ENCODE measurements at places on chromosomes 2 and 18.

DNA sequence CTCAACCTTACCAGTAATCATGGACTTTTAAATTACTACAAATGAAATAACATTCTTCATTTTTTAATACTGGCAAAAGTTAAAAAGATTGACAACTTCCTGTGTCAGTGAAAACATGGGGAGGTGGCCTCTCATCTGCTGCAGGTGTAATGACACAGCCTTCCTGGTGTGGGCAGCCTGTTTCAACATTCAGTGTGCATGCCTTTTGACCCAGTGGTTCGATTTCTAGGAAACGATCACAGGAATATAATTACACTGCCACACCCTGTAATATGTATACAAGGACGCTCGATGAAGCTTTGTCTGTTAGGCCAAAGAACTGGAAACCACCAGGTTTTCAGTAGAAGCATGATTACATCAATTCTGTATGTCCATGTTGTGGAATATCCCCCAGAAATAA is 68.7 kb downstream of the MTHFD2 start:
- DNase-seq, result peak; percentile 33

DNA sequence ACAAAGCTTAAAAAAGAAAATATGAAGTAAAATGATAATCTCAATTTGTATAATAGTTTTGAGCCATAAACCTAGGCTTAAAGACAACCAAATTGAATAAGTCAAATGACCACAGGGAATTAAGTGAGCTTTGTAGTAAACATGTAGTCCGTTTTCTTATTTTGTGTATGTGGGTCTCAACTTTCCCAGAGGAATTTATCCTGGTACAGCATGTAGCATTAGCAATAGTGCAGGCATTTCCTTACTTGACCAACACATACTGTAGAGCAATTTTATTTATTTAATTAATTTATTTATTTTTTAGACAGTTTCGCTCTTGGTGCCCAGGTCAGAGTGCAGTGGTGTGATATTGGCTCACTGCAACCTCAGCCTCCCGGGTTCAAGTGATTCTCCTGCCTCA is 37.5 kb upstream of the MTCL1 start:
- DNase-seq, result no peak

DNA sequence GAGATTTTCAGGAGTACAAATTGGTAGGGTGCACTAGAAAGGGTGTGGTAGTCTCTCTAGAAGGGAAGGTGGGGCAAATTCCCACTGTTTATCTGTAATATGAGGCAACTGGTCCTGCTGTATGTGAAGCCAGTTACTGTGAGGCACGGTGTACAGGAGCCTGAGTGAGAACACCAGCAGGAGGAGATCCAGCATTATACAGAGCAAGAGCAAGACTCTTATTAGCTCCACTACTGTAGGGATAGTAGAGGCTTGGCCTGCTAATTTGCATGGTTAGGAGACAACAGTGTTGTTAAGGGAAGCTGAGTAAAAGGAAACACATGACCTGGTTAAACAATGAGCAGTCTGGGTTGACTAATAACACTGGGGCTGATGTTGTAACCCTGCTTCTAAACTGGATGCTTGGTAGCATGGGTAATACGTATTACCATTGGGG is 76.3 kb upstream of the WDSUB1 start:
- no peak for DNase-seq

DNA sequence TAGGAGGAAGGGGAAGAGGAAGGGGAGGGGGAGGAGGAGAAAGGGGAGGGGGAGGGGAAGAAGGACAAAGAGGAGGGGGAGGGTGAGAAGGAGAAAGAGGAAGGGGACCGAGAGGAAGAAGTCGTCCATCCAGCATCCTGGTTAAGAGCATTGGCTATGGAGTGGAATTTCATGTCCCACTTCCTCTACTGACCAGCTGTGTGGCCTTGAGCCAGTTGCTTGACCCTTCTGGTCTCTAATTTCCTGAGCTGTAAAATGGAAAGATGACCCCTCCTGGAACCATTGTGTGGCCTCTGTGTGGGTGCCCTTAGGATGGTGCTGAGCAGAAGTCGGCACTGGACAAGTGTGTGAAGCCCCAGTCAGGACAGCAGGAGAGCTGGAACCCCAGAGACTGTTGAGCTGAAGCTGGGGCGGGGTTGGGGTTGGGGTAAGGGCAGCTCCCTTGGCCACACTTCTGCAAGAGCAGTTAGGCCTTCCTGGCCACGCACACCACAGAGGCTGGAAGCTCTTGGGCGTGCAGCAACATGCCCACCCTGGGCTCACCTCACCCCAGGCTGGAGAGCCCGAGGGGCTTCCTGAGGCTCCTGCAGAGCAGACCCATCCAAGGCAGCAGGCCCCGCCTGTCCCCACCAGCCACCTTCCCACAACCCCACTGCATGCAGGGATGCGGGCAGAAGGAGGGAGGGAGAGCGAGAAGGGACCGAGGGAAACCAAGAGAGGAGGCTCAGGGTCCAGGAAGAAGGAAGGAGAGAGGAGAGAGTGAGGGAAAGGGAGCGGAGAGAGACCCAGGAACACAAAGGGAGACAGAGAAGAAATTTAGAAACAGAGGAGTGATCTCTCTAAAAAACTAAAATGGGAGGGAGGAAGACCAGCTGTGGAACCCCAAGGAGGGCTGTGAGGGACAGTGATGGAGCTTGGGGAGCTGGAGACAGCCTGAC is 16.2 kb downstream of the ADRA2B start:
- DNase-seq, result no peak

DNA sequence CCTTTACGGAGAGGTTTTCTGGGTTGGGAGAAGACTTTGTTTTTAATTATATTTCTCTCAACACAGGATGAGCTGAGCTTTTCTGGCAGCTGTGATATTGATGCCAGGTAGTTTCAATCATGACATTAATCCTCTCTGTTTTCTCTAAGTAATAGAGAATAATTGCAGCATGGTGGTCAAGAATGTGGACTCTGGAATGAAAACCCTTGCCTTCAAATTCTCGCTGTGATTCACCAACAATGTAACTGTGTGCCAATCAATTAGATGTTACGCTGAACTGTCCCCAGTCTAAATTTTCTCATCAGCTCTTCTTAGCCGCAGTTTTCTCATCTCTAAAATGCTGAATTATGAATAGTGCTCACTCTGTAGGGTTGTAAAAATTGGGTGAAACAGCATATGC is 31.6 kb upstream of the PPM1B start:
- DNase-seq, result no peak

GRCh38 chr2:160306985-160307384 is 106.9 kb upstream of the ITGB6 start:
- DNase-seq, result no peak

DNA sequence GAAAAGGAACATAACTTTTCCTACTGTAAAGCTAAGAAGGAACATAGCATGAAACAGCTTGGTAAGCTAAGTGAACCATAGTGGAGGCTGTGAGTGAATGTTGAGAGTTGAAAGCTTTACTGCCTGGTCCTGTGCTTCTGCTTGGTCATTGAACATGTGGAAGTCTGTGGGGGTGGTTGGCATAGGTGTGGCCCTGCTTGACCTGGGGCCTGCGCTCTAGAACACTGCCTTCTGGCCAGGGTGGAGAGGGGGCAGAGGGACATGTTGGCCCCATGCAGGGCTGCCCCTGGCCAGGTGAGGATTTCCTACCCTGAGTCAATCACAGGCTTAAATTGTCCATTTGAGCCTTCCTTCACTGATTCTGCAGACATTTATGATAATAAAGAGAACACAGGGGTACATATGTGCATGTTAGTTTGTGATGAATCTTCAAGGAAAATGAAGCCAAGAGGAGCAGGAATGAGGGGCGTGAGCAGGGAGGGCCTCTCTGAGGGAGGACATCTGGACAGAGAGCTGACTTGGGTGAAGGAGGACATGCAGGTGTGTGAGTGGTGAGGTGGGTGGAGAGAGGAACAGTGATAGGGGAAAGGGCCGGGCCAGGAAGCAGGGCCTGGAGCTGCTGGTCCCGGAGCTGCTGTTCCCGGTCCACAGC is 16.6 kb downstream of the TRAF3IP1 start:
- no peak for DNase-seq

- no peak for DNase-seq
Measured at GRCh38 chr2:190311893-190312634, 7.6 kb downstream of the HIBCH start.

DNA sequence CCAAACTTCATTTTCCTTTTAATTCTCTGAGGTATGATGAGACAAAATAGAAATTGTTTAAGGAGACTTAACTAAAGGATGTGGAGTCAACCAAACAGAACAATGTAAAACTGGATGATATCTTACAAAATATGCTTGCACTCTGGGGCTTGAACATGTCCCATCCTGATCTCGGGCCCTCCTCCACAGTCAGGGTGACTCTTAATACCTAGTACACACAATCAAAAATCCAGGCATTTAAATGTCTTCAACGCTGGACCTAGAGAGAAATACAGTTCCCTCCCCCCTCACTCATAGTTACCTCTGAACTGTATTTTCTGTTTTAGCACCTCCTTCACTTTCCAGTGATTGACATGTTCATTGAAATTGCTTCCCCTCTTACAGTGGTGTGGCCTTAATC is 36.9 kb upstream of the SERPINB2 start:
- DNase-seq, result no peak

GRCh38 chr2:130288467-130289403 is 54.0 kb upstream of the IMP4 start:
- no peak for DNase-seq

GRCh38 chr2:239121600-239122012 is 273.7 kb downstream of the TWIST2 start:
- DNase-seq, result no peak

DNA sequence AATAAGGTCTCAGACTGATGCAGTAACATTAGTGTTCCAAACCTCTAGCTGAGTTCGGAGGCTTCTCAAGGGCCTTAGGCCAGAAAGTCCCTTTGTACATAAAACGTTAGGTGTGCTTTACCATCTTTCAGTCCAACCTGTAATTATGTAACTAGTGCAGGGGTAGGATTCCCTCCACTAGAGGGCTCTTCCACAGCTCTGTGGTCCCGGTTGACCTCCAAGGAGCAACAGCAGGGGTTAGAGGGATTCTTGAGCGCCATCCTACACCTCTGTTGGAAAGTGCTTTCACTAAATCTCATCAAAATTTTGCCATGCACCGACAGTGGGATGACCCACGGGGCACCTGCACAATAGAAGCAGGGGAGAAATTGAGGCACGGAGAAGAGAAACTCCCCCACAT is 155.8 kb upstream of the LRP1B start:
- no peak for DNase-seq

- DNase-seq, result no peak
Measured at GRCh38 chr2:136308611-136309010, 190.7 kb upstream of the CXCR4 start.

- no peak for DNase-seq
Measured at GRCh38 chr2:7419186-7419585, 502.0 kb downstream of the RNF144A start.

GRCh38 chr2:37361994-37362698 is 17.7 kb downstream of the QPCT start:
- no peak for DNase-seq

DNA sequence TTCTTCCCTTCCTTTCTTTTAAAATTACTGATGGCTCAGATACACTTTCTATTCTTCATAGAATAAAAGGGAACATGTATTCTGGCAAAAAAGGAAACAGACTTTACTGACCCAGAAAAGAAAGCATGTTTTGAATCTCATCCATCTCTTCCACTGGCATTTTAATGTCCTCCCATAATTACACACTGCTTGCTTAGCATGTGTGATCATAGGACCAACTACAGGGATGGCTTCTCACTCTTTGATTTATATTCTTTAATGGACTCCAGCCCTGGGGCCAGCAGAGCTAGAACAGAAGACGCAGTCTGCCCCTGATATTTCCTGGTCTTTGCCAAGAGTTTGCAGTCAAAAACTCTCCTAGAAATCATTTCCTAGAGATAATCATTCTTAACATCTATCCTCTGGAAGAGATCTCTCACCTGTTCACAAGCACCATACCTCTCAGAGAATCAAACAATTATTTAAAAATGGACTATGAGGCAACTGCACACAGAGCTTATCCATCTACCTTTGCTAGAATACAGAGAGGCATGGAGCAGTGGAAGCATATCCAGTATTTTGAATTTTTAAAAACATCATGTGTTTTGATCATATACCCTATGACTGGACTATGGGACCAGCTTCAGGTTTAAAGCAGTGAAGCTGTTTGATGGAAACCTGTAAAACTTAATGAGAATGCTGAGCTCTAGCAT is 429.1 kb downstream of the NRXN1 start:
- no peak for DNase-seq

GRCh38 chr2:33108483-33109443 is 162.0 kb downstream of the LTBP1 start:
- DNase-seq, result no peak

DNA sequence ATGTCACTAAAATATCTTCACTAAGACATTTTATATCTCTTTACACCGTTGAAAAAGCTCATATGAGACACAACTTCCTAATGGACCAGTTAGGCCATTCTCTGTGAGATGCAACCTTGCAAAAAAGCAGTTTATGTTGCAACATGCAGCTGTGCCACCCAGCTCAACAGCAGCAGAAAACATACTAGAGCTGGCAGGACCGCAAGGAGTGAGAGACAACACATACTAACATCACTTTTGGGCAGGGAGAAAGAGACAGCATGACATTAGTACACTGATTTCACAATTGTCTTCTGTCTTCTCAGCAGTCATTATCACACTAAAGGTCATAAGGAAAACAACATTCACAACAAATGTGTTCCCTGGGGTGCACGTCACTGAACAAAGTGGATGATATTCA is 122.9 kb downstream of the EPB41L3 start:
- DNase-seq, result no peak

GRCh38 chr18:23995180-23995579 is 19.4 kb upstream of the TTC39C start:
- DNase-seq, result no peak

DNA sequence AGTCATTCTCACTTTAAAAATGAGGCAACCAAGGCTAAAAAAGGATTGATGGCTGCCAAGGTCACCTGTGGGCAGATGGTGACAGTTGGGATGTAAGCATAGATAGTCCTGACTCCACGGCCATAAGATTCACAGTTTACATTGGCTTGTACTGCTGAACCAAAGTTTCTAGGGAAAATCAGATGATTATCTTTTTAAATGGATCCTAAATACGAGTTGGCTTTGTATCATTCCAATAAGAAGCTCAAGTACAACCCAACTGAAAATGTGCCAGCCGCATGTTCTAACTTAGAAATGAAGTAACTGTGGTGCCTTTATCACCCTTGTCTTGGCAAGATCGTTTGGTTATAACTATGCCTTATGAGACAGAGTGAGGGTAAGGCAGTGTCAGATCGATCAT is 27.6 kb downstream of the HK2 start:
- DNase-seq, result no peak

DNA sequence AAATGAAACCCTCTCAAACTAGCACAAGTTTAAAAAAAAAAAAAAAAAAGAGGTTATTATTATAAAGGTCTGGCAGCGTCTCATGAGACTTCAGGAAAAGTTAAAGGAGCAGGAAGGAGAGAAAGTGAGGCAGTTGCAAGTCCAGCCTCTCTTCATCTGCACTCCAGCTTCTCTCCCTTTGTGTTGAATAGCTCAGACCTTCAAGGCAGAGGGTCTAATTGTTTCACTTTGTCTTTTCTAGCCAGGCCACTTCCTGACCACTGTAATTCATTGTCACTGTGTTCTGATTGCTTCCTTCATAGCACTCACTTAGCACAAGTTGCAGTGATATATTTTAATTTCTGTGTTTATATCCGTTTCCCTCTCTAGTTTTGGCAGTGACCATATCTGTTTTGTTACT is 99.9 kb downstream of the SPATS2L start:
- DNase-seq, result no peak
